ENCODE measurements at places on chromosomes 7 and 10. TPM values are rescaled to one million over a fixed set of nuclear protein-coding genes. Genes with fewer than 3 reads are reported as not detected.
A peak's percentile ranks its signal among the peaks of the same experiment; 100 is the strongest.

DNA sequence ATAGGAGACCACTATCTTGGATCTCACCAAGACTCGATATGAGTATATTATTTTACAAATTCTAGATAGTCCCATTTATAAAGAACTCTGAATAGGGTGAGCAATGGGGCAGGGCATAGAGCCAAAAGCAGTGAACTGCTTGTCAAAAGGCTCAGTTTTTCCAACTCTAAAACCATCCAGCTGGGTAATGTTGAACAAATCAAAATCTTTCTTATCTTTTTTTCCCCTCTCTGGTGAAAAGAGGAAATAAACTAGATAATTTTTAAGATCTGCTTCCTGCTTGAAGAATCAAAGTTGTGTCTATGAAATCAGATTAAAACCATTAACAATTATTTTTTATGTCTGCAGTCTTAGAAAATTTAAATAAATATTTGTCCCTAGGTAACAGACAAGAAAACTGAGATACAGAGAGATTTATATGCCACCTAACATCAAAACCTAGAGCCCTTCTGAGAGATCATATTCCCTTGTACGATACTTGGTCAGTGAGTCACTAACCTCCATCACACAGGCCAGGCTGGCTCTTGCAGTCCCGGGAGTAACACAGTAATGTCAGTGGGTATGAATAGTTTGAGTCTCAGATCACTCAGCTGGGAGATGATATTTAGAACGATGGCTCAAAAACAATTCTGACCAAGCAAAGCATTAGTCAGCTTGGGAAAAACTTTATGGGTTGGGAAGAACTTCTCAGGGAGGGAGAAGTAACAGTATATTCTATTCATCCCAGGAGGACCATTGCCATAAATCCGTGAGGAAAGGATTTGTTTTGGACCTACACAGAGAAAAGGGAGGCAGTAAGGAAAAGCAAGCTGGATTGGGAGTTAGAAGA is 178.8 kb downstream of the REEP3 start:
- DNase-seq, result peak; percentile 18
- no peak overlapping the region for H3K27ac ChIP-seq
- H3K36me3 ChIP-seq, result no peaks in the 10 kb centered on the region
- no peak overlapping the region for H3K4me3 ChIP-seq
- peaks cover 5% of the 10 kb centered on the region for H3K4me1 ChIP-seq
- no peaks in the 10 kb centered on the region for H3K27me3 ChIP-seq

DNA sequence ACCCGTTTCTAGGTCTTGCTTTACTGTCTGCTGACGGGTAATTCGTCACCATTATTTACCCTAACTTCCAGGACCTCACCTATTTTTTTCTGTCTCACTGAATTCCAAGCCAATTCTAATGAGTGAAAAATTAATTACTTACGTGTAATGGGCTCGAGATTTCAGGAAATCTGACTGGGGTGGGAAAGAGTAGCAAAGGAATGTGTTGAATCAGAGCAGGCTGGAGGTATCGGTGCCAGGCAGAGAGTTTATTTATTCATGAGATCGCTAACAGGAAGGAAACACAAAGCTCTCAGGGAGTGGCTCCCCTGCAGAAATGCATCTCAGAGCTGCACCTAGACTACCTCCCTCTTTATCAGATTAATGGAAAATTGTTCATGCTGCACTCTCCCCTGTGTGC is 4.0 kb upstream of the DIP2C start:
- H3K27ac ChIP-seq, result no peak overlapping the region
- H3K27me3 ChIP-seq, result peaks cover 35% of the 10 kb centered on the region
- no peak for DNase-seq
- no peaks in the 10 kb centered on the region for H3K36me3 ChIP-seq
- peaks cover 6% of the 10 kb centered on the region for H3K4me1 ChIP-seq

Gene UNCX
- total RNA-seq, result not detected

- H3K4me3 ChIP-seq, result no peak overlapping the region
- no peak overlapping the region for H3K27ac ChIP-seq
- no peaks in the 10 kb centered on the region for H3K36me3 ChIP-seq
- H3K27me3 ChIP-seq, result no peaks in the 10 kb centered on the region
- H3K4me1 ChIP-seq, result peaks cover 9% of the 10 kb centered on the region
Observed at GRCh38 chr7:150874401-150875198, 22.3 kb downstream of the AOC1 start.

DNA sequence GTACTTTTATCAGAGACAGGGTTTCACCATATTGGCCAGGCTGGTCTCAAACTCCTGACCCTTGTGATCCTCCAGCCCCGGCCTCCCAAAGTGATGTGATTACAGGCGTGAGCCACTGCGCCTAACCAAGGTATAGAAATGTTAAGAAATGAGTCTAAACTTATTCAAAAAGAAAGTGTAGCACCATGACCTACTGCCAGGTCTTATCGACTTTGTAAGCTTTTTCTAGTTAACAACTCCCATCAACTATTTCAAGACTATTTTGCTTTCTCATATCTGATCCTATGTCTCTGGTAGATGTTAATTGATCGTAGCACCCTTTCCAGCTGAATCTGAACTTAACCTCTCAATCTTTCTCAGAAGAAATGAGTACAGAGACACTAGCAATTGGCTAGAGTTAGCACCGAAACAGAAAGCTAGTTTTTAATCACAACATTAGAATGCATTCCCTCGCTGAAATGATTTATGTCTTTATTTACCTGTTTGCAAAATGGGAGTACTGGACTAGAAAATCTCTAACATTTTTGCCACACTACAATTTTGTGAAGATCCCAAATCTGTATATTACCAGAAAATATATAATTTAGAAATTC is 114.0 kb upstream of the HGF start:
- no peak overlapping the region for H3K4me3 ChIP-seq
- H3K4me1 ChIP-seq, result no peaks in the 10 kb centered on the region
- no peak overlapping the region for H3K27ac ChIP-seq

Gene ASZ1
- total RNA-seq, result not detected

- H3K4me3 ChIP-seq, result no peak overlapping the region
- peaks cover 33% of the 10 kb centered on the region for H3K4me1 ChIP-seq
- H3K27me3 ChIP-seq, result no peaks in the 10 kb centered on the region
- H3K36me3 ChIP-seq, result peaks cover 2% of the 10 kb centered on the region
- peak; percentile 28 for DNase-seq
Observed at GRCh38 chr10:124612611-124613498, 131.3 kb downstream of the FAM53B start.

DNA sequence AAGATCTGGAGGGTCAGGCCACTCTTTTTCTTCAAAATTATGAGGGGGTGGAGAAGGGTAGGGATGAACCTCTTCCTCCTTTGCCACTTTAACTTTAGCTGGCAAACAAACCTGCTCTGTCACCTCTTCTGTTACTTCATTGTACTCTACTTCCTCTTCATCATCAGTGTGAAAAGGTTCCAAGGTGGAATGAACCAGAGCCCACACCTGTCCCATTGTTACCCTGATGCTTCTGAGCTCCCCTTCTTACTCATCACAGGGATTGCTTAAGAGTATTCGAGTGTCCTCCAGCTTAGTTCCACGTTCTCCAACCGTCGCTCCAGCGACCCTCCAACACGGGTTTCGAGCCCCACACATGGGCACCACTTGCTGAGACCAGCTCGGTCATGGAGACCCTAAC is 5.2 kb downstream of the MRPS24 start:
- peaks cover 20% of the 10 kb centered on the region for H3K36me3 ChIP-seq
- no peak overlapping the region for H3K27ac ChIP-seq
- DNase-seq, result no peak

Gene HYAL4
- not detected for total RNA-seq

GRCh38 chr10:92627845-92628480 is 35.0 kb downstream of the KIF11 start:
- H3K27ac ChIP-seq, result no peak overlapping the region
- no peaks in the 10 kb centered on the region for H3K27me3 ChIP-seq
- H3K4me1 ChIP-seq, result no peaks in the 10 kb centered on the region
- H3K36me3 ChIP-seq, result peaks cover 56% of the 10 kb centered on the region
- DNase-seq, result no peak

GRCh38 chr7:75861636-75862035 is 17.2 kb upstream of the RHBDD2 start:
- no peaks in the 10 kb centered on the region for H3K4me1 ChIP-seq
- H3K4me3 ChIP-seq, result no peak overlapping the region

Gene ZNF488
- 0.84 TPM for total RNA-seq

GRCh38 chr10:125081931-125082330 is 78.4 kb downstream of the CTBP2 start:
- no peak overlapping the region for H3K27ac ChIP-seq
- DNase-seq, result no peak
- no peaks in the 10 kb centered on the region for H3K36me3 ChIP-seq
- no peaks in the 10 kb centered on the region for H3K27me3 ChIP-seq

- no peak for DNase-seq
- H3K27me3 ChIP-seq, result no peaks in the 10 kb centered on the region
- no peak overlapping the region for H3K4me3 ChIP-seq
- no peaks in the 10 kb centered on the region for H3K4me1 ChIP-seq
Observed at GRCh38 chr10:88540351-88540750, 42.8 kb downstream of the RNLS start.

DNA sequence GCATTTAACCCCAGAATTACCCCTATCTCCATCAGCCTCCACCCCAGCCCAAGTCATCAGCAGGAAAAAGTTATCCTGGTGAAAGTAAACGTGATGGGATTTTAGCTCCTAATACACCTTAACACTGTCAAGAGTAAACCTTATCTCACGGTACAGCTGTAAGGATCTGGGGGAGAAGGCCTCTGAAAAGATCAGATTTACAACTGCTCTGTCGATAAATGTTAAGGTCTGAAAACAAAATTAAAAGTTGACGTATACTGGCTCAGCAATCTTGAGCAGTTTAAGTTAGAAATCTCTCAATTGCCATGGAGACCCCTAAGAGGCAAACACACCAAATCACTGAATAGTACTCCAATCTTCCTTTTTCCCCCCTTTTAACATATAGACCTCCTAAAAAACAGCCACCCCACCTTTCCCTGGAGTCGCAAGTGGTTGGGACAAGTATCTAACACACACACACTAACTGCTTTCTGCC is 6.1 kb downstream of the SKAP2 start:
- H3K27ac ChIP-seq, result no peak overlapping the region
- DNase-seq, result no peak
- H3K36me3 ChIP-seq, result no peaks in the 10 kb centered on the region

GRCh38 chr10:80196270-80196949 is 8.9 kb downstream of the ANXA11 start:
- H3K4me1 ChIP-seq, result peaks cover 75% of the 10 kb centered on the region
- H3K4me3 ChIP-seq, result peak overlapping the region; percentile 20
- peak; percentile 92 for DNase-seq
- H3K27ac ChIP-seq, result peak overlapping the region; percentile 94
- no peaks in the 10 kb centered on the region for H3K27me3 ChIP-seq

GRCh38 chr10:77522268-77522809 is 115.3 kb downstream of the KCNMA1 start:
- H3K4me3 ChIP-seq, result no peak overlapping the region
- no peaks in the 10 kb centered on the region for H3K4me1 ChIP-seq
- no peaks in the 10 kb centered on the region for H3K36me3 ChIP-seq
- H3K27ac ChIP-seq, result no peak overlapping the region
- H3K27me3 ChIP-seq, result peaks cover 6% of the 10 kb centered on the region
- no peak for DNase-seq

DNA sequence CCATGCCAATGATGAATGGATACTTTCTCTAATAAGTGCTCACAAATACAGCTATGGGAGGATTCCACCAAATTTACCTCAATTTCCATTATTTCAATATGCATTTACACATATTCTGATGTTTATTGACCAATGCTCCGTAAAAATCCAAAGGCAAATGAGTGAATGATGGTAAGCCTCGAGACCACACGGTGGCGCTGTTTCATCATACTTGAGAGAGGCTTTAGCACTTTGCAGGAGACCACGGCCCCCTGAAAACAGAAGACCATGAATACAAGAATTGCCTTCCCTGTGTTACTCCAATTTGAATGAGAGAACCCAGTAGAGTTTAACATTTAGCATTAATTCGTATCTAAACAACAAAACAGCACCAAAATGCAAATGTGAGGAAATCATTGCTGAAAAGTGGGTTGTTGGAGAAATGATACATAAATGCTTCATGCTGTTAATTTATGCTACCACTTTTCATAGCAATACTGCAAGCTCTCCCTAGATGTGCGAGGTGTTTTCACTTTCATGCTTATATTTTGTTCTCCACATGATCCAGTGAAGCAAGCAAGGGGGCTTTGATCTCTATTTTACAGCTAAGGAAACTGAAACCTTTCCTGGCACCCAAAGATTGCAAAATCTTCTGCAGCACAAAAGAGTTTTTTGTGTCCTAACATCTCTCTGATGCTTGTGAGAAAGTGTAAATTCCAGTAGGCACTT is 35.4 kb downstream of the TRIL start:
- peaks cover 21% of the 10 kb centered on the region for H3K4me1 ChIP-seq
- no peak overlapping the region for H3K27ac ChIP-seq
- H3K36me3 ChIP-seq, result no peaks in the 10 kb centered on the region
- DNase-seq, result peak; percentile 71
- no peaks in the 10 kb centered on the region for H3K27me3 ChIP-seq
- no peak overlapping the region for H3K4me3 ChIP-seq

GRCh38 chr7:7848246-7848645 is 120.3 kb upstream of the GLCCI1 start:
- H3K4me1 ChIP-seq, result peaks cover 22% of the 10 kb centered on the region
- H3K27ac ChIP-seq, result no peak overlapping the region
- H3K4me3 ChIP-seq, result no peak overlapping the region
- DNase-seq, result no peak
- H3K27me3 ChIP-seq, result no peaks in the 10 kb centered on the region

- H3K4me3 ChIP-seq, result no peak overlapping the region
- H3K27ac ChIP-seq, result no peak overlapping the region
- DNase-seq, result no peak
- H3K36me3 ChIP-seq, result no peaks in the 10 kb centered on the region
Observed at GRCh38 chr10:124014416-124015154, 78.8 kb downstream of the CHST15 start.

Gene PODXL
- total RNA-seq, result 0.98 TPM

DNA sequence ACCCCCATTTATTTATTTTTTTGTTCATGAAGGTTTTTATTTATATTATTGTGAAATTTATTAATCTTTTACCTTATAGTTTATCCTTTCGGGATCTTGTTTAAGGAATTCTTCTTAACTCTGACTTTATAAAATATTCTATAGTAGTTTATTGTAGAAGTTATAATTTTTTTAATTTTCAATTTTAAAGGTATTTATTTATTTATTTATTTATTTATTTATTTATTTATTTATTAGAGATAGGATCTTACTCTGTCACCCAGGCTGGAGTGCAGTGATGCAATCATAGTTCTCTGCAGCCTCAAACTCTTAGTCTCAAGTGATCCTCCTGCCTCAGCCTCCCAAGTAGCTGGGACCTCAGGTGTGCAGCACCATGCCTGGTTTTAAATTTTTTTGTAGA is 56.0 kb downstream of the NRF1 start:
- H3K27ac ChIP-seq, result no peak overlapping the region
- H3K27me3 ChIP-seq, result no peaks in the 10 kb centered on the region
- no peaks in the 10 kb centered on the region for H3K4me1 ChIP-seq

Gene GPR158
- total RNA-seq, result not detected

Measured in activated naive CD4-positive, alpha-beta T cell treated with anti-CD3 and anti-CD28 coated beads for 36 hours (primary cell).